T-helper 2 cell (primary cell): ENCODE measurements at places on chromosomes 16 and 17.

GRCh38 chr17:55598495-55598894 lies 87.2 kb upstream of the SMIM36 start:
- DNase-seq: no peak

- DNase-seq: no peak
These were observed 17.9 kb downstream of the TBC1D28 start for GRCh38 chr17:18626152-18626870.

DNA sequence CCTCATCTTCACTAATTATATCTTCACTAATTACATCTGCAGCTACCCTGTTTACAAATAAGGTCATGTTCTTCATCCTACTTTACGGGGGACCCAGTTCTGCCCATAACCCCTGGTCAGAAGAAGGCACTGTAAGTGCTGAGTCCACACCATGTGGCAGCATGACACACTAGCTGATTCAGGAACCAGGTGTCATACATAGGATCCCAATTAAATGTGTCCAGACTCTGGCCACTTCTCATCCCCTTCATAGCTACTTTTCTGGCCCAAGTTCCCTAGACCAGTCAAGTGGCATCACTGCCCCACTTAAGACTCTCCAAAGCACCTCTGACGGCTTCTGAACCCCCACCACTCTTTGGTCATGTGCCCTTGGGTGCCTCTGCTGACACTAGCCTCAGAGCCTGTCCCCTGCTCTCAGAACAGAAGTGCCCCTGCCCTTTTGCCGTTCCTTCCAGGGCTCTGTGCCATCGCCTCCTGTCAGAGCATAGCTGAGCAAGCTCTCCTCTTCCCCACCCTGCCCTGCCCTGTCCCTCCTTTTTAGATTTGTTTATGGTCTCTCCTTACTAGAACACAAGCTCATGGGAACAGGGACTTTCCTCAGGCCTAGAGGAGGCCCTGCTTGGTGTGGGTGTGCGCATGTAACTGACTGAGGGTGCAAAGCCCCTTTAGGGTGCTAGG lies 61.1 kb downstream of the B9D1 start:
- no peak for DNase-seq

- DNase-seq: peak; percentile 55
These were observed 9.2 kb downstream of the OR2C1 start for GRCh38 chr16:3364774-3365427.

DNA sequence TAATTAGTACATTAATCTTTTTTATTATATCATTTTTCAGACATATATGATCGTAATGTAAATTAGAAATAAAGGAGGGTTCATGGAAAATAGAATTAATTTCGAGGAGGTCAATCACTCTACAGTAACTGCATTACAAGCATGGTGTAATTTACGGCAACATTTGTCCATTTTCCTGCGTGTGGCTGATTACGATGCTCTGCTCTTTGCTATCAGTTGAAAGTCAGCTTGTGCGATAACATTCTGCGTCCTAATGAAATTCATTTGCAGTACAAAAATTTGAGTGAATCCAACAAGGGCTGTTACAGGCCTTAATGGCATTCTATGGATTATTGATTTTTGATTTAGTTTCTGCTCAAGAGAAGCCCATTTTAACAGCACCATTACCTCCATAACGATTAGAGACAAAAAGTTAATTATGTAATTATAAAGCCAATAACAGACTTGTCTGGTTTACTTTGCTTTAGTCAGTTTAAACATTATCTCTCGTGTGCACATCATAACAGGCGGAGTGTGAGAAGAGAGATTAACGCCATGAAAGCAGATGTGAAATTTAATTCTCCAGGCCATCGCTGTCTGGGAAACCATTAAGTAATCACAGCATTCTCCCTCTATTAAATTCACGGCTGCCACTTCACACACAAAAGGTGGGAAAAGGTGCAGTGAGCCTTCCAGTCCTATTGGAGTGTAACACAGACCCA lies 256.4 kb upstream of the IRX3 start:
- no peak for DNase-seq
